ENCODE measurements at places on chromosomes 13 and 19. TPM values are rescaled to one million over a fixed set of nuclear protein-coding genes. Genes with fewer than 3 reads are reported as not detected.

GRCh38 chr13:105037110-105037509, 1498.4 kb downstream of the EFNB2 start:
- no peak for DNase-seq
- H3K4me1 ChIP-seq = no peaks in the 10 kb centered on the region
- no peaks in the 10 kb centered on the region for H3K27me3 ChIP-seq
- no peaks in the 10 kb centered on the region for H3K36me3 ChIP-seq
- no peak overlapping the region for H3K27ac ChIP-seq

DNA sequence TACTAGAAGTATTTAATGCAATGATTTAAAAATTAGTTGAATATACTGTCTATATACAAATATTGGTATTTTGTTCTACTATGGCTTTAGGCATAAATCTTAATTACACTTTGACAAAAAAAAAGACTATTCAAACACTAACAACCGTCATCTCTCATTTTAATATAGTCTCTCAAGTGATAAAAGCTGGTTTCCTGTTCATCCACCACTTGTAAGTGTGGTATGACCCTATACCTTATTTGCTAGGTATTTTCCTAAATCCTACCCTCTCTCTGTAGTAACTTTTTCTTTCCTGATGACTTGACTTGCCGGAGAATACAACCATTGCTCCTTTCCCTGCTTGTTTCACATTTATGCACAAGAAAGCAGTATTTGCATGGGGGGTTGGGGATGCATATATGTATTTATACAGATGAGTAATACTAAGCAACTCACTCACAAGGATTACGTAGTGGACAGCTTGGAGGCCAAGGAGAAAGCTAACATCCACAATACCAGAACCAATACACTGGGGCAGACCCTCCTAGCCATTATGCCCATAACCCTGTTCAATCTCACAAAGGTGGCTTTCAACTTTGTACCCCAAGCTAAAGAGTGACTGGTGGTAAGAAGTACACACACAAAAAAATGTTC, 12.7 kb upstream of the EFNB2 start:
- H3K27me3 ChIP-seq = no peaks in the 10 kb centered on the region
- no peak overlapping the region for H3K4me3 ChIP-seq
- H3K36me3 ChIP-seq = peaks cover 68% of the 10 kb centered on the region
- H3K27ac ChIP-seq = no peak overlapping the region
- H3K4me1 ChIP-seq = no peaks in the 10 kb centered on the region

- H3K27ac ChIP-seq = no peak overlapping the region
- no peak overlapping the region for H3K4me3 ChIP-seq
- DNase-seq = no peak
- peaks cover 33% of the 10 kb centered on the region for H3K4me1 ChIP-seq
- no peaks in the 10 kb centered on the region for H3K27me3 ChIP-seq
- H3K36me3 ChIP-seq = no peaks in the 10 kb centered on the region
These were observed 5.1 kb upstream of the SPACA6 start for GRCh38 chr19:51687791-51688670.

DNA sequence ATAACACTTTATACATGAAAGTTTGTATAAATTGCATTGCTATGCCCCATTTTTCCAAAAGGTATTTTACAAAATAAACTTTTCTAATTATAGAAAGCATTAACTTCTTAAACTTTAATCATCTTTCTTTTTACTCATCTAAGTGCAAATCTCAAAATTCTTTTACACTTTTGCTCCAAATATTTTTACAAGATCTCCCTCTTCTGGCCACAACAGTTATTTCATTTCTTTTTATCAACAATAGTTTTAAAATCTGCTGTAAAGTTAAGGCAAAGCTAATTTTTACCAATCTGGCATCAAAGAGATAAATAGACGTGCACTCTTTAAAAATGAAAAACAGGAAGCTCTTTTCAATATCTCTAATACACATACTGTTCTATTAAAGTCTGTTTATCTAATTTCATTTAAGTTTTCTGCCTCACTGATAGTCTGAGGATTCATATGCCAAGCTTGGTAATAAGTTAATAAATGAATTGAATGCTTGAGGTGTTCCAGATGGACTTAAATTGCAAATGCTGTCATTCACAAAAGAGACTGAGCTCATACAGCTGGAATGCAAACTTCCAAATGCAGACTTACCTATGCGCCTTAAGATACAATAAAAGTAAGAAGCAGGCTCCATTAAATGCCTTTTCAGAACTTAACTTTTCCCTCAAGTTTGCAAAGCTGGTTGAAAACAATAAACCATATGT, 583.0 kb upstream of the ATXN8OS start:
- no peak for DNase-seq
- H3K36me3 ChIP-seq = no peaks in the 10 kb centered on the region
- H3K4me3 ChIP-seq = no peak overlapping the region

GRCh38 chr13:113616281-113616906, 31.8 kb downstream of the TFDP1 start:
- H3K27ac ChIP-seq = no peak overlapping the region
- no peak overlapping the region for H3K4me3 ChIP-seq
- peaks cover 9% of the 10 kb centered on the region for H3K36me3 ChIP-seq
- no peak for DNase-seq
- H3K27me3 ChIP-seq = no peaks in the 10 kb centered on the region
- peaks cover 4% of the 10 kb centered on the region for H3K4me1 ChIP-seq

- peaks cover 9% of the 10 kb centered on the region for H3K27me3 ChIP-seq
- H3K27ac ChIP-seq = no peak overlapping the region
- H3K36me3 ChIP-seq = no peaks in the 10 kb centered on the region
- H3K4me1 ChIP-seq = peaks cover 3% of the 10 kb centered on the region
- no peak for DNase-seq
- no peak overlapping the region for H3K4me3 ChIP-seq
These were observed 2.3 kb downstream of the PEG3 start for GRCh38 chr19:56838024-56838908.

Gene KCNN4
- 9.7 TPM for total RNA-seq

GRCh38 chr13:47087841-47088240, 191.0 kb upstream of the HTR2A start:
- H3K4me1 ChIP-seq = no peaks in the 10 kb centered on the region
- H3K4me3 ChIP-seq = no peak overlapping the region
- H3K27me3 ChIP-seq = no peaks in the 10 kb centered on the region
- H3K36me3 ChIP-seq = no peaks in the 10 kb centered on the region

- no peak for DNase-seq
- no peak overlapping the region for H3K27ac ChIP-seq
These were observed 80.4 kb downstream of the HSPH1 start for GRCh38 chr13:31081316-31081715.

Gene CCDC61
- 4.9 TPM for total RNA-seq

Gene COL5A3
- total RNA-seq = 4.4 TPM

GRCh38 chr13:73287831-73288230, 229.0 kb downstream of the KLF5 start:
- no peaks in the 10 kb centered on the region for H3K36me3 ChIP-seq
- DNase-seq = no peak
- H3K27ac ChIP-seq = no peak overlapping the region
- H3K27me3 ChIP-seq = no peaks in the 10 kb centered on the region

DNA sequence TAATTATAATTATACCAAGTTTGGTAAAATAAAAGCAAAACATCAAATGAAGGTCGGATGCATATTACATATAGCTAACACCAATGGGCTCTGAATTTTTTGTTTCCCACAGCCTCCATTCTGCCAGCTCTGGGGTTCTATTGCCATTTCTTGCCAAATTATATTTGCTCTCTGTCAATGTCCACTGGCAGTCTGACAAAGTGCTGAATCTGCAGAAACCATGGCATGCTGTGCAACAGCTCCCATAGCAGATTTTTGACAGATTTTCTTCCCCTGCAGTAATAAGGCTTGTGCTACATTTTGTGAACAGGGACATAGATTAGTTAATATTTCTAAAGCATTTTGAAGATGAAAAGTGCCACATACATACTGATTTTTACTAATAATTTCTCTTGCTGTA, 1102.1 kb downstream of the DIAPH3 start:
- no peaks in the 10 kb centered on the region for H3K4me1 ChIP-seq
- no peaks in the 10 kb centered on the region for H3K36me3 ChIP-seq
- no peaks in the 10 kb centered on the region for H3K27me3 ChIP-seq

- H3K27me3 ChIP-seq = no peaks in the 10 kb centered on the region
- peaks cover 35% of the 10 kb centered on the region for H3K4me1 ChIP-seq
- DNase-seq = no peak
- H3K36me3 ChIP-seq = peaks cover 33% of the 10 kb centered on the region
- H3K4me3 ChIP-seq = no peak overlapping the region
These were observed 3.8 kb downstream of the HSPBP1 start for GRCh38 chr19:55275851-55276719.

- H3K27me3 ChIP-seq = no peaks in the 10 kb centered on the region
- H3K36me3 ChIP-seq = no peaks in the 10 kb centered on the region
- no peak overlapping the region for H3K4me3 ChIP-seq
- no peak for DNase-seq
These were observed 1315.4 kb downstream of the PCDH9 start for GRCh38 chr13:65914716-65915115.

DNA sequence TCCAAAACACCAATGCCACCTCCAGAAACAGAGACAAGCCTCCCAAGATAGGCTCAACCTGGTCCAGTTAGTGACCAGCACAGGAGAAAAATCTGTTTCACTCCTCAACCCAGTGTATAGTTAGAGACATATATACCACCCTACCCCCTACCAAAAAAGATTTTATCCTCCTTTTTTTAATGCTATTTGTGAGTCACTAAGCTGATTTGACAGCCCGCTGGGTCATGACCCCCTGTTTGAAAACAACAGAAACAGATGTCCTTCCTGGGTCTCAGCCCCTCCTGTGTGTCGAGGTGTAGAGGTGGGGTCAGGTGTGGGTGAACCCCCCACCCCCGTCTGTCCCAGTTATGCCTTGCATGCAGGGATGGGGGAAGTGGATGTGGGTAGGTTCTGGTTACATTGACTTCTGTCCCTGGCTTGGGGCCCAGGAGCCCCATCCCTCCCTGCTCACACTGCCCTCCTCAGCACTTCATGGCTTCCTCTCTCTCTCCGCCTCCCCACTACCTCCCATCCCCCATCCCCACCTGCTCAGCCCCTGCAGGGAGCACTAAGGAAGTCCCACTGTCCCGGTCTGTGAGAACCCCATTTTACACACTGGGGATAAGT, 14.0 kb upstream of the TOMM40 start:
- no peaks in the 10 kb centered on the region for H3K27me3 ChIP-seq
- H3K27ac ChIP-seq = no peak overlapping the region
- no peaks in the 10 kb centered on the region for H3K4me1 ChIP-seq
- no peak for DNase-seq

Gene ZIK1
- total RNA-seq = 7.1 TPM

DNA sequence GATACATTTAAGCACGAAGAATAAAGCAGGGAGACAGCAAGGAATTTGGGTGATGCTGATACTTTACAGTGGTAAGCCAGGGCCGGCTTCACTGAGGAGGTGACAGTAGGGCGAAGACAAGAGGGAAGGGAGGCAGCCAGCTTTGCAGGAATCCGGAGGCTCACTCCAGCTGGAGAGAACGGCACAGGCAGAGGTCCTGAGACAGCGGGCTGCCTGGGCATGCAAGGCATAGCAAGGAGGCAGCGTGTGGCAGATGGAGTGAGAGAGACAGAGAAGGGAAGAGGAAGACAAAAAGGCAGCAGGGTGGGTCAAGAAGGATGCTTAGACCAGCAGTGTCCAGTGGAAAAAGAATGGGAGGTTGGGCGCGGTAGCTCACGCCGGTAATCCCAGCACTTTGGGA, 83.2 kb upstream of the WASF3 start:
- H3K4me3 ChIP-seq = no peak overlapping the region
- no peaks in the 10 kb centered on the region for H3K27me3 ChIP-seq
- H3K27ac ChIP-seq = no peak overlapping the region
- DNase-seq = no peak

DNA sequence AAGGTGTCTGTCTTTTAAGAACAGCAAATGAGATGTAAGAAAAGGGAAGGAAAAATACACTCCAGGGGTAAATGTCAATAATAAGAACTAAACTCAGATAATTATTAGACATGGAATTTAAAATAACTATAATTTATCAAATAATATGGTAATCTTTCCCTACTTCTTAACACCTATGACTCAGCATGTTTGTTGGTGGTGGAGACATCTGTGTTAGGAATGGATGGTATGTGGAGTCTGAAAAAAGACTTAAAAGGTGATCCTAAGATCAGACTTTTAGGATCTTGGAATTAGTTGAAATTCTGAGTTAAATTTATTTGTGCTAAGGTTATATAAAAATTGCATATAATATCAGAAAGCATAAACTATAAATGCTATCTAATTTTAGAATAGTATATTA, 915.1 kb downstream of the SLITRK5 start:
- H3K27me3 ChIP-seq = no peaks in the 10 kb centered on the region
- no peak for DNase-seq
- H3K36me3 ChIP-seq = no peaks in the 10 kb centered on the region
- no peaks in the 10 kb centered on the region for H3K4me1 ChIP-seq
- H3K4me3 ChIP-seq = no peak overlapping the region
- no peak overlapping the region for H3K27ac ChIP-seq

DNA sequence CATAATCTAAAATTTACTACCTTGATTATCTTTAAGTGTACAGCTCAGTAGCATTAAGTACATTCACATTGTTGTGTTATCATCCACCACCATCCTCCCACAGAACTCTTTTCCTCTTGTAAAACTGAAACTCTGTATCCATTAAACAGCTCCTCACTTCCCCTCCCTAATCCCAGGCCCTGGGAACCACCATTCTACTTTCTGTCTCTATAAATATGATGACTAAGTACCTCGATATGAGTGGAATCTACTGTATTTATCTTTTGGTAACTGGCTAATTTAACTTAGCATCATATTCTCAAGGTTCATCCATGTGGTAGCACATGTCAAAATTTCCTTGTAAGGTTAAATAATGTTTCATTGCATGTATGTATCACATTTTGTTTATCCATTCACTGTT, 49.0 kb upstream of the POMP start:
- no peaks in the 10 kb centered on the region for H3K36me3 ChIP-seq
- H3K4me1 ChIP-seq = peaks cover 15% of the 10 kb centered on the region
- DNase-seq = no peak
- H3K27ac ChIP-seq = no peak overlapping the region

DNA sequence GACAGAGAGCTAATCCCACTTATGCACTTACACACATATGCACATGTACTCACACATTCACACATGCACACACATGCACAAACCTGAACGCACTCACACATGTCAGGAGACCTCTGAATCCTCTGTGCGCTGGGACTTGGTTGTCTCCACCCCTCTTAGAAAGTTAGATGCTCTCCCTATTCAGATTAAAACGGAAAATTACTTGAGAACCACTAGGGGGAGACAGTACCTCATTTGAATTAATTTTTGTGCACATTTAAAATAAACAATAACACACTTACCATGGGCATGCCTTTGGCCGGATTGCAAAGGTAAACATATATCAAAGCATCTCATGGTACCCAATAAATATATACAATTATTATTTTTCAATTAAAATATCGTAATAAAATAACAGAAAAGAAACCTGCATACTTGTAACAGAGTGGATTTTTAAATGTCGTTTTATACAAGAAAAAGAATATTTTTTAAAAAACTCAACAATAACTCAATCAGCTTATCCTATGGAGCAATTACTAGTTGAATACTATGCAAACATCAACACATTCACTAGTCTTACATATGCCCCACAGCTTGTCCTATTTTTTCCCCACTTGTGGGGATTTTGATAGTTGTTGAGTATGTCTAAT, 9.5 kb upstream of the LILRB4 start:
- no peak overlapping the region for H3K27ac ChIP-seq
- H3K4me1 ChIP-seq = no peaks in the 10 kb centered on the region
- no peaks in the 10 kb centered on the region for H3K27me3 ChIP-seq
- no peaks in the 10 kb centered on the region for H3K36me3 ChIP-seq

- peaks cover 6% of the 10 kb centered on the region for H3K4me1 ChIP-seq
- H3K4me3 ChIP-seq = no peak overlapping the region
- H3K27me3 ChIP-seq = no peaks in the 10 kb centered on the region
- H3K27ac ChIP-seq = no peak overlapping the region
These were observed 22.4 kb downstream of the EPSTI1 start for GRCh38 chr13:42969565-42970172.

- H3K4me1 ChIP-seq = peaks cover 13% of the 10 kb centered on the region
- H3K27me3 ChIP-seq = no peaks in the 10 kb centered on the region
- no peak for DNase-seq
- no peak overlapping the region for H3K4me3 ChIP-seq
- no peaks in the 10 kb centered on the region for H3K36me3 ChIP-seq
- no peak overlapping the region for H3K27ac ChIP-seq
These were observed 38.3 kb downstream of the DNAJC15 start for GRCh38 chr13:43061496-43062280.
